SK-N-MC (cell line): ENCODE measurements at places on chromosomes 13 and 19.

DNA sequence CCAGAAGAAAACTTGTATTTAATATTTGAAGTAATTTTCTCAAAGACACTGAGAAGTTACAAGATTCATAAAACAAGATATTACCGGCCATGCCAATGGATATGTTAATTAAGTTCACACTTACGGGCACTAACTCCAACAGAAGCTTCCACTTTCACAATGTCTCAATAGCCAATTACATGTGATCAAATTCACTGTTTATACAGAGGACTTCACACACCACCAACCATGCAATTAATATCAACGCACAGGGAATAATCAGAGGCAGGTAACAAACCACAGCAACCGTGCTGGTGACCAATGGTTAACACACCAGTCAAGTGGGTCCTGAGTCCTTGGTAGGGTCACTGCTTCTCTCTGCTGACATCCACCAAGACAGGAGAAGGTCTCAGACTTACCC, 5.9 kb upstream of the ACOD1 start:
- no peak for DNase-seq

- DNase-seq = no peak
Measured at GRCh38 chr13:76798037-76798436, 88.2 kb downstream of the KCTD12 start.

DNA sequence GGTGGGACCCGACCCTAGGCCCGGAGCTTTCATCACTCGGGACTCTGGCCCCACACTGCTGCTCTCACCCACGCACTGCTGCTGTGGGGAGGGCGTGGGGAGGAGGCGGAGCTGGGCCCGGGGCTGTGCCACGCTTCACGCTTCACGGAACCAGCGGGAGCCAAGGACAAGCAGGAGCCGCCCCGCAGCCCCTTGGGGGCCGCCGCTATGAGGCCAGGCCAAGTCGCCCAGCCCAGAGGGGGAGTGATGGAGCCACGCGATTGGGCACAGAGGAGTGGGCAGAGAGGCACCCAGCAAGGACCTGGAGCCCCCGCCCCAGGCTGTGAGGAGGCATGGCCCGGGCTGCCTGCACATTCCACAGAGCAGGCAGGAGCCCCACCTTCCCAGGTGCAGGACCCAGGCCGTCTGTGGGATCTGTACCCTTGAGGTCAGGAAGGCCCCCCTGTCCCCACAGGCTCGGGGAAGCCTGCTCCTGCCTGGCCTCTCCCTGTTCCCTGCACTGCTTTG, 10.2 kb upstream of the SUPT20H start:
- no peak for DNase-seq

DNA sequence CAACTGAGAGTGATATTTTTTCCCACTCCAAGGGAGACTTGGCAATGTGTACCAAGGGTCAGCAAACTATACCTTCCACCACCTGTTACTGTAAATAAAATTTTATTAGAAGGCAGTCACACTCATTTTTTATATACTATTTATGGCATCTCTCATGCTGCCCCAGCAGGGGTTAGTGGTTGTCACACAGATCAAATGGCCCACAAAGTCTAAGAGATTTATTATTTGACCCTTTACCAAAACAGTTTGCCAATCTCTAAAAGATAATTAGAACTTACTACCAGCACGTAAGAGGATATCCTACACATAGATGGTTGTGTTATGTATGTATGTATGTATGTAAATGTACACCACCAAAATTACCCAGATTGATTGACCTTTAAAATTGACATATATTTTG, 185.1 kb downstream of the PRR20E start:
- DNase-seq = no peak

- no peak for DNase-seq
Measured at GRCh38 chr13:90690458-90691080, 656.9 kb upstream of the MIR17HG start.

GRCh38 chr13:106246666-106247188, 288.7 kb downstream of the EFNB2 start:
- DNase-seq = no peak

DNA sequence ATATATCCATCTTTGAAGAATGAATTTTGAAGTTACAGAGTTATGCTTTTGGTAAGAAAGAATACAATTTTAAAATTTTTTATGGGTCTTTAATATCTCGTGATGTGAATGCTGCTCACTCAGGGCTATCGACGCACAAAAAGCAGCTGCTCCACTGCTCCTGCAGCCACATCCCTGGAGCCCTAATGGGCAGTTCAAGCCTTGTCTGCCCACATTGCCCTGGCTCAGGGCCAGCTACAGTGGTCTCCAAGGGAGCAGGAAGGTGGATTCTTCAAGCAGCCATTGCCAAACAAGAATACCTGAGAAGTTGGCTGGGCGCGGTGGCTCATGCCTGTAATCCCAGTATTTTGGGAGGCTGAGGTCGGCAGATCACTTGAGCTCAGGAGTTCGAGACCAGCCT, 85.8 kb downstream of the IPO5 start:
- no peak for DNase-seq

DNA sequence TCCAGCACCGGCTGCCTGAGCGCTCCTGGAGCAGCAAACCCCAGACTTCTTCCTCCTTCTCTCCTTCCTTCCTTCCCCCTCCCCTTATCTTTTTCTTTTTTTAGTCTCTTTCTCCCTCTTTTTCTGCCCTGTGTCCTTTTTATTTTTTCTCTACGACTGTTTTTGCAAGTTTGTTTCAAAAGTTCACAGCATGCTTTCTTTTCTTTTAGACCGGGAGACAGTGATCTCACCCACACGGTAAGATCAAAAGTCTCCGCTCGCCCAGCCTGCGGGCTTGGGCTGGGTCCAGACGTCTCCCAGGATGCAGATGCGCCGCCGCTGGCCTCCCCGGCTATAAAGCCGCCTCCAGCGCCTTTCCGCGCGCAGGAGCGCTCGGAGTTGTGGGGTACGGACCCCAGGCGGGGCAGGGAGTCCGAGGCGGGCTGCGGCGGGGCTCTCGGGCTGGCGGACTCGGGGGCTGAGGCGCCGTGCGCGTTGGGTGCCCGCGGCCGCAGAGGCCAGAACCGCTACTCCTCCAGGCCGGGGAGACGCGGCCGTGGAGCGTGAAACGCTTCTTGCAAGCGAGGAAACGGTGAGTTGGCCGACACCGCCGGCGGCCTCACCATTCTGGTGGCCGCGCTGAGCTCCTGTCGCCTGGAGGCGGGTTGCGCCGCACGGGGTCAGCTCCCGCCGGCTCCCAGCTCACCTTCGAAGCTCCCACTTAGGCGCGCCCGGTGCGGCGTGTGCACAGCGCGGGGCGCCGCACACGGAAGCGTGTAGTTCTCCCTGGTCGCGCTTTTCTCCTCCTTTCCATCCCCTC, 2.0 kb upstream of the TSHZ3 start:
- DNase-seq = no peak

GRCh38 chr19:57813919-57814504, 701 bp downstream of the ZNF552 start:
- DNase-seq = no peak

- DNase-seq = no peak
Measured at GRCh38 chr13:79448413-79448812, 32.5 kb upstream of the NDFIP2 start.

DNA sequence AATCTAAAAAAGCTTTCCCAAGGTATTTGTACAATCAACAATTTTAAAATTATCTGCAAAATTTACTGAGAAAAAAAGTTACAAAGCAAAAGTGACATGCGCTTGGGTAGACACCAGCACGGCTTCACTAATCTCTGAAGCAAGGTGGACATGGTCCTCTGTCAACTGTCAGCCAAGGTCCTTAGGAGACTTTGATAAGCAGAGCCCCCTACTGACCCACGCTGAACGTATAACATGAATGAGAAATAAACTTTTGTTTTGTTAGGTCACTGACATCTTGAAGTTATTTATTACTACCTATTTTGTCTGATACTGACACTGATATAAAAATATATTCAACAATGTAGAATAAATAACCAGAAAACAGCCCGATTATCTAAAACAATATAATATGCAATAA, 100.7 kb upstream of the OBI1 start:
- DNase-seq = no peak

DNA sequence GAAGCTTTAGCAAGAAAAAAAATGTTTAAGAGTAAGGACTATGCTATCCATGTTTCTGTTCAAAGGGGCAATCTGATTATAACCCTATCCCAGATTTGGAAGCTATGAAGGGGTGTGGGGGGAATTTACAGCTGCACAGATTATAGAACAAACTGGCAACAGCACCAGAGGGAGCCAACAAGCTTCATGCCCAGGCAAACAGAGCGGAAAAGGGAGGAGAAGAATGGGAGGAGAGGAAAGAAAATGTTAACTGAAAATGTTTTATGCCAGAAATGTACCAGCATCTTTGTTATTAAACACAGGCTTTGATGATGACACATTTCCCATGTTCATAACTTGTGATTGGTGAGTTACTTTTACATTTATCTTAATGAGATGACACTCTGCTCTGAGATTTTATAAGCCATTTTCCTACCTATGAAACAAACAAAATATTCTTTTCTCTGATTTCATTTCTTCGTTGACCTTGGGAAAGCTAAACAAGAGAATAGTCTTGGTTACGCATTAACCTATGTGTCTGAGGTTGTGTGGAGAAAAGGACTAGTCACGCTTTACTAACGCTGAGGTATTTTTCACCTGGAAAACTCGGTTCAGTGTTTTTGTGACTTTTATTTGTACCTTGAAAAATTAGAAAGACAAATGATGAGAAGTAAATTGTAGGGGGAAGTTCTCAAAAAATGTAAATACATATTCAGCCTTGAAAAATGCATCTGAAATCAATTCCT, 235.8 kb upstream of the MIR17HG start:
- DNase-seq = no peak

- no peak for DNase-seq
Measured at GRCh38 chr19:40413291-40413845, at the start of gene PRX. Gene PRX (minus strand): TSS chr19:40413378. CDS start chr19:40407932, 5,446 bp downstream.

- DNase-seq = no peak
Measured at GRCh38 chr13:26998292-26998691, 173.3 kb downstream of the USP12 start.

GRCh38 chr13:29925457-29926097, 75.2 kb upstream of the UBL3 start:
- no peak for DNase-seq

DNA sequence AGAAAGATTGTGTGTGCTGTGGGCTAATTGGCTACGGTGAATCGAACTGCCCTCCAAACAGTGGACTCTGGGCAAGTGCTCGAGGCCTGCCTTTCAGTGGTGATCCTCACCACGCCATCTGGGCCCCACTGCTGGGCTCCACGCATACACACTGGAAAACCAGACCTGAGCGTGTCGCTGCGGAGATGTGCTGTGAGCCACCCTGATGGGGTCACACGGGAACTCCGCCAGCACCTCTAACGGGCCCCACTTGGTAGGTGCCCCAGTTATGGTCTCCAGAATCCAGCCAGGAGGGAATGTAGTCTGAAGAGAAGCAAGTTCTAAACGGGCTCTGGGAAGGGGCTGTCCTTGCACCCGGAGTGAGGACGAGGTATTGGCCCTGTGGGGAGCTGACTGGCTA, 39.3 kb downstream of the C13orf46 start:
- DNase-seq = no peak

DNA sequence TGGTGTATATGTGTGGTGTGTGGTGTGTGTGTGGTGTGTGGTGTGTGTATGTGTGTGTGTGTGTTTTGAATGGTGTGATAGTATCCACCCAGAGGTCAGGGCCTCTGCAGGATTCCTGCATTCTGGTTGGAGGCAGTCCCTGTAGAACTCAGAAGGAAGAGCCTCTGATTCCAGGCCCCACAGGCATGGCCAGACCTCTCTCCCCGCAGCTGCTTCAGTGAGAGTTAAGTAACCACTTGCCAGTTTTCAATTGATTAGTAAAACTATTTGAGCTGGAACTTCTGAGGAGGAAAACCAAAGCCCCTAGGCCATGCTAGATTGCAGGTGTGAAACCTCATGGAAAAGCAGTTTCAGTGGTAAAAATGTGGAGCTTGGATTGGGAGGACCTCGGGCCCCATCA, 2.1 kb downstream of the ATP12A start:
- DNase-seq = no peak

DNA sequence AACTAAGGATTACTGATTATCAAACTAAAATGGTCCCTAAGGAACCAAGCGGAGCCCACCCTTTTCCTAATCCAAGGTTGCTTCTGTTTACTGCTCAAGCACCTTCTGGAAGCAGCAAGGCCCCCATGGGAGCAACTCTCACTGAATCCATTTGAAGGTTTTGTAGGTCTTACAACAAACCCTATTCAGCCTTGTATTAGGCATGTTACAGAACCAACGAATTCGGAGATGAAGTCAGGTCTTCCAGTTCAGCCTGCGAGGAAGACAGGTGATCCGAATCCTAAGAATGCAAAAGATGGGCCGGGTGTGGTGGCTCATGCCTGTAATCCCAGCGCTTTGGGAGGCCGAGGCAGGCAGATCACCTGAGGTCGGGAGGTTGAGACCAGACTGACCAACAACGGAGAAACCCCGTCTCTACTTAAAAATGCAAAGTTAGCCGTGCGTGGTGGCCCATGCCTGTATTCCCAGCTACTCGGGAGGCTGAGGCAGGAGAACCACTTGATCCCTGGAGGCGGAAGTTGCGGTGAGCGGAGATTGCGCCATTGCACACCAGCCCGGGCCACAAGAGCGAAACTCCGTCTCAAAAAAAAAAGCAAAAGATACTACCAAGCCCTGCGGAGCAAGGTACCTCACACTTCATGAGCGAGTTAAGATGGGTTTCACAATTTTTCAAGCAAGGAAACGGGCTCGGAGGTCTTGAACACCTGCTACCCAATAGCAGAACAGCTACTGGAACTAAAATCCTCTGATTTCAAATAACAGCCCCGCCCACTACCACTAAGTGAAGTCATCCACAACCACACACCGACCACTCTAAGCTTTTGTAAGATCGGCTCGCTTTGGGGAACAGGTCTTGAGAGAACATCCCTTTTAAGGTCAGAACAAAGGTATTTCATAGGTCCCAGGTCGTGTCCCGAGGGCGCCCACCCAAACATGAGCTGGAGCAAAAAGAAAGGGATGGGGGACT, 609 bp downstream of the ZAR1L start:
- no peak for DNase-seq

DNA sequence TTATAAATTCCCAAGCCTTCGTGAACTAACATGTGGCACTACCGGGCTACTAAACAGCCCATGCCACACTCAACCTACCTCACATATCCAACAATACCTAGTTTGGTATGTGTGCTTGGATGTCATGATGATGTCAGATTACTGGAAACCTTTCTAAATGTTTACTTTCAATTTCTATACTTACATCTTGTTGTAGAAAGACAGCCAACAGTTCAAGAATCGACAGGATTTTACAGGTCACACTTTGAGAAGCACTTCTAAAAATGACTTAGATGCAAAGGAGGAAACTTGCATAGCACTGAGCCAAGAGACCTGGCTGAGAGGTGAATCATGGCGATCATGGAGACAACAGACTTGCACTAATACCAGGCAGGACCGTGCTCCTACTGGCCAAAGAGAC, 209.9 kb downstream of the COL4A1 start:
- no peak for DNase-seq

DNA sequence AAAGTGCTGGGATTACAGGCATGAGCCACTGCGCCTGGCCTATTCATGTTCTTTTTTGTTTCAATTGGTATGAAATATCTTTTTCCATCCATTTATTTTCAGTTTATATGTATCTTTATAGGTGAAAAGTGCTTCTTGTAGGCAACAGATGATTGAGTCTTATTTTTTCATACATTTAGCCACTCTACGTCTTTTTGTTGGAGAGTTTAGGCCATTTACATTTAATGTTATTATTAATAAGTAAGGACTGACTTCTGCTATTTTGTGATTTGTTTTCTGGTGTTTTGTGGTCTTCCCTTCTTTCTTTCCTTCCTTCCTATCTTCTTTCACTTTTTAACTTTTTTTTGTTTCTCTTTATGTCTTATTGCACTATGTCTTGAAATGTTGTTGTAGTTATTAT, 16.7 kb upstream of the KBTBD7 start:
- no peak for DNase-seq
